ENCODE measurements at places on chromosomes 6 and 20. TPM values are rescaled to one million over a fixed set of nuclear protein-coding genes. Genes with fewer than 3 reads are reported as not detected.

Gene FAM217A
- not detected for total RNA-seq

- no peak for DNase-seq
These were observed 197.4 kb downstream of the JARID2 start for GRCh38 chr6:15443119-15443830.

- DNase-seq = no peak
These were observed 4.4 kb upstream of the RBM24 start for GRCh38 chr6:17276766-17277165.

GRCh38 chr6:111563581-111563980, 42.1 kb downstream of the TRAF3IP2 start:
- no peak for DNase-seq

- no peak for DNase-seq
These were observed 51.1 kb downstream of the KCNB1 start for GRCh38 chr20:49431329-49431728.

- DNase-seq = no peak
These were observed 14.5 kb downstream of the LAMA5 start for GRCh38 chr20:62352402-62353288.

DNA sequence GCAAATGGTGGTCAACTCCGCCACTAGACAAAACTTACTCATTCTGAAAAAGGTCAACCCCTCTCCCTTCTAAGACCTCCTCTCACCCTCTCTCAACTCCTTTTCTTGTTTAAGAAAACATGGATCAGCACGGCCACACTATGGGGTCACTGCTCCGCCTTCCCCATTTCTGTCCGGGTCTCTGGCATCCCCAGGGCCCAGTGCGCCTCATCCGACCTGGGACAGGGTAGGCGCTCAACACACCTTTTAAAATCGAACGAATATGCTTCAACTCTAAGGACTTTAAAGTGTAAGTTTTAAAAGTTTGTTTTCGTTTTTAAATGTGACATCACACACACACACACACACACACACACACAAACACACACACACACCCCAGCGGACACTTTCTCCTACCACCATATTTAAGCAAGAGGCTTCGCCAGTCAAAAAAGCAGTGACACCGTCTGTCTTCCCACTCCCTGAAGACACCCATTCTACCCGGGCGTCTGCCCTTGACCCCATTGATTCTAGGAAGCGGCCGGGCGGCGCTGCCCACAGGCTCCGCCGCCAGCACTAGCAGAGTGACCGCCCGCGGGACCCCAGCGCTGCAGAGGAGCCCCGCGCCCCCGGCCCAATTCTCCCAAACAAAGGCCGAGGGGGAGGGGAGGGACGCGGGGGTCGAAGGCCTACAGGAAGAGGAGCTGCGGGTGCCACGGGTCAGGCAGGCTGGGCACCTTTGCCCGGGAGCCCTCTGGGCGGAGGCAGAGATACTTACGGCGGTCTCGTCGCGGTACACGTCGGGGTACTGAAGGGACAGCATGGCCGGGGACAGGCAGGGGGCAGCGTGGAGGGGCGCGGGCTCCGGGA, 568 bp downstream of the PREP start:
- peak; percentile 21 for DNase-seq

Gene PLEKHG1
- 31.3 TPM for total RNA-seq

GRCh38 chr6:168134560-168135201, 55.7 kb upstream of the FRMD1 start:
- DNase-seq = no peak

DNA sequence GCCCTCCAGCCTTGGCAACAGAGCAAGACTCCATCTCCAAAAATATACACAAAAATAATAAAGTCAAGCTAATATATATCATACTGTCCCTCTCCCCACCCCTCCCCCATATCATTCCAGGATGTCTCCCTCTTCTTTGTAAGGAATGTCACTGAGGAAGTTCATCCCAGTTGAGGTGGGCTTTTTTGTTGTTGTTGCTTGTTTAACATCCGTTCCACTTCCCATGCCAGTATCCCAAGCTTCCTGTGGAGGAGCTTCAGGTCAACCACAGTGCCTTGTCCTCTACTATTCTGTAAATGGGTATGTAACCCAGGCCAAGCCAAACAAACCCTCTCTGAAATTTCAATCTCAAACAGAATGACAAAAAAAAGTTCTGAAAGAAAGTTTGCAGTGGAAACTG, 19.0 kb upstream of the PTPN1 start:
- DNase-seq = no peak

Gene TTBK1
- total RNA-seq = not detected

Gene TRIM38
- total RNA-seq = 7.7 TPM

GRCh38 chr20:33850159-33850558, 39.0 kb downstream of the CHMP4B start:
- DNase-seq = no peak

GRCh38 chr6:2725999-2726567, 24.6 kb downstream of the MYLK4 start:
- DNase-seq = peak; percentile 48

GRCh38 chr20:11117808-11118528, 444.2 kb upstream of the JAG1 start:
- no peak for DNase-seq

GRCh38 chr20:54127855-54128574, 45.8 kb downstream of the CYP24A1 start:
- DNase-seq = no peak

- DNase-seq = peak; percentile 89
These were observed 553.7 kb downstream of the CD83 start for GRCh38 chr6:14671261-14671681.

DNA sequence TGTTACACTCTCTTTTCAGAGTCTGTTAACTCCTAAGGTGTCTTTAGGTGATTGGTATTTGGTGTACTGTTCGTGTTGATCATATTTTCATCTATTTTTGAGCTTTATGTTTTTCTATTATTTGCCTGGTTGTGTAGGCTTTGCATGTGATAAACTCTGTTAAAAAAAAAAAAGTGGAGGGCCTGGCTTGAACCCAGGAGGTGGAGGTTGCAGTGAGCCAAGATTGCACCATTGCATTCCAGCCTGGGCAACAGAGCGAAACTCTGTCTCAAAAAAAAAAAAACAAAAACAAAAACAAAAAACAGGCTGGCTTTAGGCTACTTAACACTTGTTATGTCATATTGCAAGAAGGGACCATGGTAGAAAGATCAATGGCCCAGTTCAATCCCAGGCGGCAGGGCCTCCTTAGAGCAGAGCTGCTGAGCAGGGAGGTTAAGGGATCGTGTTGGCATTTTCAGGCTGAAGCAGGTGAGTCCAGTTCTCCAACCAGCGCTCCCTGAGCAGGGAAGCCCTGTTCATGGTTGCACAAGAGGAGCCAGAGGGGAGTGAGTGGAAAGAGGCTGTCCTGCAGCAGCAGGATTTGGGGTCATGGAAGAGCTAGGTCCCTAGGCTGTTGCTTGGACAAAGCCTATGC, 8.5 kb downstream of the PYGB start:
- DNase-seq = no peak

GRCh38 chr6:147161253-147161973, 42.8 kb upstream of the STXBP5 start:
- DNase-seq = no peak

- peak; percentile 71 for DNase-seq
These were observed 12.9 kb upstream of the NQO2 start for GRCh38 chr6:2986722-2987221.

DNA sequence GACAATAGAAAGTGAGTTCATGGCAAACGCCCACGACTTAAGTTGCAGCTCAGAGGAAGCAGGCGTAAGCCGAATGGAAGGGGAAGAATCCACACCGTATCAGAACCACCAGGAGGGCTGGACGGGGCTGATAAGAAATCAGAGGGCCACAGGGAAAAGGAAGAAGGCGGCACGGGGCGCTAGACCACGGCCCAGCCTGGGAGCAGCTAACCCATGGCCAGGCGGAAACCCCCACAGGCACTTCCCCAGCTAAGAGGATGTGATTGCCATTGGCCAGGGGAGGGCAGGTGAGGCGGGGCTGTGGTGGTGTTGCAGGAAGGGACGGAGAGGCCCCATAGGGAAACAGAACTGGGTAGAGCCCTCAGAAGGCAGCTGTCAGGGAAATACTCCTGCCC, 174.0 kb upstream of the AFDN start:
- DNase-seq = no peak

DNA sequence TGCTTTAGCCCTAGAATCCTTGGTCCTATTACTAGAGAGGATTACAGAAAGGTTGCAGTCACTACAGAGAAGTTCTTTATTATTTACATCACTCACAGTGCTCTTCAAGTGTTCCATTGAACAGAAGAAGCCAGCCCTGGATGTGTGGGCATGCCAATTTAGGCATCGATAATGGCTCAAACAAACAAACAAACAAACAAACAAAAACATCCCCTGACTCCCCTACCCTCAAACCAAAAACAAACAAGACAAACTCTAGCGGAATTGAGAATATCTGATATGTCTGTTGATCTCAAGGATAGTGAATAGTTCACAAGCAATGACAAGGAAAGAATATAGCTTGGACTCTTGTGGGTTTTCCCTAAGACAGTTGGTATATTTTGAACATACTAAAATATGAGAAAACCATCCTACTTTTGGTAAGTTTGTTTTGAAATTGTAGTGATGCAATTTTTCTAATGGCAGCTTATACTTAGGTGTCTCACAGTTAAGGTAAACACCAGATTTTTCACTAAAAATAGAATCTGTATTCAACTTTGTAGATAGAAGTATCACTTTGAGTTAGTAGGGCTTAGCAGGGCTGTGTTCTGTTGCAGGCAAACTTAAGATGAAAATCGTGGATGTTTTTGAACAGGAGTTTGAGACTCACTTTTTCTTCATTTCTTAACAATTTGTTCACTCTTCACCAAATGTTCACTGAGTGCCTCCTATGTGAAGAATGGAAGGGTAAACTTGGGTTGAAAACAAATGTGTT, 92.8 kb upstream of the FAM184A start:
- no peak for DNase-seq

GRCh38 chr20:51412333-51412871, 130.1 kb downstream of the NFATC2 start:
- peak; percentile 57 for DNase-seq

Gene RALGAPB
- total RNA-seq = 33.5 TPM

Gene LPIN3
- total RNA-seq = 11.3 TPM

DNA sequence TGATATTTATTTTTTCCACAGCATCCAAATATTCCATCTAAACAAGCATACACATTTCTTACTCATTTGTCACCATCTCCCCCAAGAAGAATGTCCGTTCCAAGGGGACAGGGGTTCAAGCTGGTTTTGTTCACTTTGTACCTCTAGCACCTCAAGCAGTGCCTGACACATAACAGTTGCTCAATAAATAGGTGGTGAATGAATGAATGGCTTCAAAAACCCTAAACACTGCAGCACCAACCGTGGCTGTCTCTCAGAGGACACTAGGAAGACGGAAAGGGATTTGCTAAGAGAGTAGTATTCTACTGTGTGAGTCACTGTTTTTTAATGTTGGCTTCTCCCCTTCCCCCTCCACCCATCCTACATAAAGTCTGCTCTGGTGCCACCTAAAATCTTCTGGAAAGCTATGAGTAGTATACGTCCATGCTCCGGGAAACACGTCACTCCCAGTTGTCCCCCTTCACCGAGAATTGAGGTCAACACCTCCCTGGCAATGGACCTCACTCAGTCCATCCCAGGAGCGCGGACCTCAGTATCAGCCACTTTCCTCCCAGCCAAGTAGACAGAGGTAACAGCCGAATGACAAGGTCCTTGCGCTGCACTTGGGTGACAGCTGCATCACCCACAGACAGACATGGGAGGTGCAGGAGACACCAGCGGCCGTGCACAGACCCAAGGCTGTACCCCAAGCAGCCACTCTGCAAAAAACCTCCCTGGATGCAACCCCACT, 107.4 kb downstream of the PREX1 start:
- no peak for DNase-seq

DNA sequence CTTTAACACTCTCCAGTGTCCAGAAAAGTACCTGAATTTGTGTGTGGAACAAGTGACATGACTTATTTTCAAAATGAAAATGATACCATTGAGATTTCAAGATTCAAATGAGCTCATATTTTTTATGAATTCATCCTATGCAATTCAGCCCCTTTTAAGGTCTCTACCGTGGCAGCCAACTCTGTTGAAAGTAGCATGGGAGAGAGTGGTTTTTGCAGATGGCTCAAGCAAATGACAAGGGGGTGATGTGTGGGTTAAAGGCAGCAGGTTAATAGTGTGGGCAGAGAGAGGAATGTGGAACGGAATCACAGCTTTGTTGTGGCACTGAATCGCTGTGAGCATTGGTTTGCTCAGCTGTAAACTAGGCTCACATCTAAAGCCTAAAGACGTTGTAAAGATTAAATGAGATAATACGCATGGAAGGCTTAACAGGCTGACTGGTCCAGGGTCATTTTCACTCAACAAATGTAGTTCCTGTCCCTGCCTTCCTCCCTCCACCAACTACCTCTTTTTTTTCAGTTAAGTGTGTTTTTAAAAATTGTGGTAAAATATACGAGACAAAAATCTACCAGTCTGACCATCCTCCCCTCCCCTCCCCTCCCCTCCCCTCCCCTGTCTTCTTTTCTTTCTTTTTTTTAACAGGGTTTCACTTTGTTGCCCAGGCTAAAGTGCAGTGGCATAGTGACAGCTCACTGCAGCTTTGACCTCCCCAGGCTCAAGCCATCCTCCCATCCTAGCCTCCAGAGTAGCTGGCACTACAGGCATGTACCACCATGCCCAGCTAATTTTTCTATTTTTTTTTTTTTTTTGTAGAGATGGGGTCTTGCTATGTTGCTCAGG, 114.7 kb upstream of the ZNF217 start:
- no peak for DNase-seq

DNA sequence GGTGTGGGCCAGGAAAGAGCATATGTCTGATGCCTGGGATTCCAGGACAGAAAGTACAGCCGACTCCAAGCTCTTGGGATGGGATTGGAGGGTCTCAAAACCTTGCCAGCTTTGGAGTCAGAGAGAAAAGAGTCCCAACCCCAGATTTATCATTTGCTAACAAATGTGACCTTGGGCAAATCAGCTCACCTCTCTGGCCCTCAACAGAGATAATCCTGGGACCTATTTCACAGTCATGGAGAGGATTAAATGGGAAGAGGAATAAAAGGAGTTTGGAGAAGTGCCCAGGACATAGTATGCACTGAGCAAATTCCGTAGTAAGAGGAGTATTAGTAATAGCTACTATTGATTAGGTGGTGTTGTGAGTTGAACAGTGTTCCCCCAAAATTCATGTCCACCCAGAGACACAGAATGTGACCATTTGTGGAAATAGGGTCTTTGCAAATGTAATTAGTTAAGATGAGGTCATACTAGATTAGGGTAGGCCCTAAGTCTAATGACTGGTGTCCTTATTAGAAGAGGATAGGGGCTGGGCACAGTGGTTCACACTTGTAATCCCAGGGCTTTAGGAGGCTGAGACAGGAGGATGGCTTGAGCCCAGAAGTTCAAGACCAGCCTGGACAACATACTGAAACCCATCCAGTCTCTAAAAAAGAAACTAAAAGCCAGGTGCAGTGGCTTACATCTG, 17.1 kb downstream of the RIPOR3 start:
- no peak for DNase-seq

Gene CLIC1
- 163 TPM for total RNA-seq

- no peak for DNase-seq
These were observed 33.5 kb downstream of the ERMARD start for GRCh38 chr6:169784821-169785340.

All from ovary (tissue), 10 donors.